Tibial artery (tissue), 4 donors: ENCODE measurements at places on chromosomes 12 and 14.

DNA sequence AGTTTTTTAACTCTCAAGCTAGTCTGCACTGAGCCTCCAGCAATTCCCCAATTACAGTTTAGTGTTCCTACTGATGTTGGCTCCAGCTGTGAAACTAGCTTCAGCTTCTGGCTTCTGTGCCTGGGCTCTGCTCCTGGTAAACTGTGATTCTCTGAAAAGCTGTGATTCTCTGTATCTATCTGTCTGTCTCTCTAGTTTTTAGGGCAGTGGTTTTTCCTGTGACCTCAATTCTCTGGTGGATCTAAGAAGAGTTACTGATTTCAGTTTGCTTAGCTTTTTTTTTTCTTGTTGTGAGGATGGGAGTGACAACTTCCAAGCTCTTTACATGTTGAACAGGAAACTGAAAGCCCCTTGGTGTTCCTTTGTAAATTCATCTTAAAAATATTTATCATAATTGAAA is 3.8 kb upstream of the HIF1A start:
- DNase-seq: no peak

GRCh38 chr14:73787486-73788316 is 63.9 kb upstream of the PTGR2 start:
- DNase-seq: no peak

DNA sequence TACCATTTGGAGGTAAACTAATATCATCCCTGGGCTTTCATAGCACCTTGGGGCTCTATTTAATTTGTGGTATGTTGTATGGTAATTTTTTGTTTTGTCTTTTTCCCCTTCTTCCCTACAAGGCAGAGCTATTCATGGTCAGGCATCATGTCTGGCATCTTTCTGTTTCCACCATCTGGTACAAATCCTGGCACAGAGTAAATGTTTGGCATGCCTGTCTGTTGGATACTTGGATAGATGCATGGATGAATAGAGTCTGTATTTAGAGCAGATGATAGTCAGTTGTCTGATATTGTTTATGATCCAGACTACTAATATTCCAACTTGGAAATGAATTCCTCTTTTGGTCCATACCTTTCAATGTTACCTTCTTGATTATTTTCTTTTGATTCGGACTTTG is 139.8 kb downstream of the NEDD1 start:
- no peak for DNase-seq

- DNase-seq: no peak
Observed at GRCh38 chr12:34306133-34306830, 284.0 kb downstream of the ALG10 start.

DNA sequence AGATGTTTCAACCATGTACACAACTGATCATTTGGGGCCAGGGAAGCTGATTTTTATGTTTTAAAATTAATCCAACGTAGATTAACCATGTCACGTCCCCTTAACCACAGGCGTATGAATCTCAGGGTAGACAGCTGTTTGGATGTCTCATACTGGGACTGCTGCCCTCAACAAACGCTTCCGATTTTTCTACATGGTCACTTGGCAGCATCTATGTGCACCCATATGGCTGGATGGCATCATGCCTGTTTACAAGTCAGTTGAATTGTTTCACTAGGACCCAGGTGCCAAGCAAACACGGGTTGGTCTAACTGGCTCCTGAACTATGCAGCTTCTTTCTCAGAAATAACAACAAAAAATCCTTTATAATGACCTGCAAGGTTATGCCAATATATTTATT is 393.8 kb downstream of the NPAS3 start:
- no peak for DNase-seq
